ENCODE measurements at places on chromosomes 11 and 22.

- no peak for DNase-seq
Observed at GRCh38 chr22:38786631-38787030, 7.3 kb downstream of the DNAL4 start.

DNA sequence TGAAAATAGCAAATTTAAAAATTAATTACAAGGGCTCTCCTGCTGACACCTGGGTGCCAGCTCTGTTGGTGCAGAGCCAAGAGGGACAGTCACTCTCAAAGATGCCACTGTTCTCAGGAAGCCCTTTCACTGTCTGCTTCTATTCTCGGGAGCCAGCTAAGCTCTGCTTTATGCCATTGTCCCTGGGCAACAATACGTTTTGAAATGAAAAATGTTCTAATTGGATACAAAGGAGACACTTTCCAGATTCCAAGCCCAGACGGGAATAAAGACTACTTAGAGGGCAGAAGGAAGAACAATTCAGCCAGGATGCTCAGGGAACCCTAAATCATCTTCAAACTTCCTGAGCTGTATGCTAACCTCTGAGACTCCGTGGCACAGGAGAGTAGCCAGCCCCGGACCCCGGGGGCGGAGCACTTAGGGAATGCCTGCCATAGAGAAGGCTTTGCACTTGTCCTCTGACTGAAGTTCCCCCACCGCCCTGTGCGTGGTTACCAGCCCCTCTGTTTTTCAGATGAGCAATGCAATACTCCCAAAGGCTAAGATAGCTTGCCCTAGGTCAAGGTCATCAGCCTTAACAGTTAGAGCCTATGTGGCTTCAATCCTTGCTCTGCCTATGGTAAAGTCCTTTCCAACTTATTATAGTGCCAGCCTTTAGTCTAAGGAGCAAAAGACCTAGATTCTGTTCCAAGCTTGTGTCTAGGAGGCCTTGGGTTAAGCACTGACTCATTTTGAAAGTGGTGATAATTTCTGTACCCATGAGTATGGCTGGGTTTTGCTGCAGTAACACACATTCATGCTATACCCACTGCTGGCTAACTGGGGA, 150.9 kb downstream of the CACNA1I start:
- no peak for DNase-seq

GRCh38 chr11:76778874-76779273, 4.3 kb upstream of the TSKU start:
- no peak for DNase-seq

DNA sequence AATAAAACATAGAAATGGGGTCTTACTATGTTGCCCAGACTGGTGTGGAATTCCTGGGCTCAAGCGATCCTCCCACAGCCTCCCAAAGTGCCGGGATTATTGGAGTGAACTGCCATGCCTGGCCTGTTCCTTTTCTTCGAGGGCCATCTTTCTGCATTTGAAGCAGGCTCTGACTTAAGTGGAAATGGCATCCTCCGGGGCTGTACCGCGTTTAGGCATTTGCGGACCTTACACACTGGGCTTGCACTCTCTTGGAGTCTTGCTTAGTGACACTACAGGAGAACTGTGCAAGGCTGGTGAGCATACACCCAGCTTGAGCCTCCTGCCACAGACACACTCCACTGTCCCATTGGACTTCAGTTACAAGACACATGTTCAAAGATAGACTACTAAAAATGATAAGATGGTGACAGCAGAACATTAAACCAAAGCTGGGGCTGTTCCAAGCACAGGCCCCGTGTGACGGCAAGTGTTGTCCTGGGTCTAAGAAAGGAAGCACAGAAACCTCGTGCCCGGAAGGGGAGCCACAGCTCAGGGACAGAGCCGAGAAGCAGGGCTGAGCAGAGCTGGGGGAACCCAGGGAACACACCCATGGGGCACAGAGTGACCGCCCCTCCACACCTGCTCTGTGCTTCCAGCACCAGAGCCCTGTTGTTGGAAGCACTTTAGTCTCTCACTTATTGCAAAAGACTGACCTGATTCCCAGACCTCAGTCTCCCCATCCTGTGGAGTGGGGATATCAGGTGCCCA, 59.0 kb upstream of the SHANK2 start:
- DNase-seq, result no peak

GRCh38 chr11:6505577-6506240, 8.6 kb downstream of the DNHD1 start:
- DNase-seq, result no peak
